NCI-H748 treated with DMSO at 0.1 percent for 48 hours (cell line): ENCODE measurements at places on chromosomes 11 and 22.
A peak's percentile ranks its signal among the peaks of the same experiment; 100 is the strongest.

DNA sequence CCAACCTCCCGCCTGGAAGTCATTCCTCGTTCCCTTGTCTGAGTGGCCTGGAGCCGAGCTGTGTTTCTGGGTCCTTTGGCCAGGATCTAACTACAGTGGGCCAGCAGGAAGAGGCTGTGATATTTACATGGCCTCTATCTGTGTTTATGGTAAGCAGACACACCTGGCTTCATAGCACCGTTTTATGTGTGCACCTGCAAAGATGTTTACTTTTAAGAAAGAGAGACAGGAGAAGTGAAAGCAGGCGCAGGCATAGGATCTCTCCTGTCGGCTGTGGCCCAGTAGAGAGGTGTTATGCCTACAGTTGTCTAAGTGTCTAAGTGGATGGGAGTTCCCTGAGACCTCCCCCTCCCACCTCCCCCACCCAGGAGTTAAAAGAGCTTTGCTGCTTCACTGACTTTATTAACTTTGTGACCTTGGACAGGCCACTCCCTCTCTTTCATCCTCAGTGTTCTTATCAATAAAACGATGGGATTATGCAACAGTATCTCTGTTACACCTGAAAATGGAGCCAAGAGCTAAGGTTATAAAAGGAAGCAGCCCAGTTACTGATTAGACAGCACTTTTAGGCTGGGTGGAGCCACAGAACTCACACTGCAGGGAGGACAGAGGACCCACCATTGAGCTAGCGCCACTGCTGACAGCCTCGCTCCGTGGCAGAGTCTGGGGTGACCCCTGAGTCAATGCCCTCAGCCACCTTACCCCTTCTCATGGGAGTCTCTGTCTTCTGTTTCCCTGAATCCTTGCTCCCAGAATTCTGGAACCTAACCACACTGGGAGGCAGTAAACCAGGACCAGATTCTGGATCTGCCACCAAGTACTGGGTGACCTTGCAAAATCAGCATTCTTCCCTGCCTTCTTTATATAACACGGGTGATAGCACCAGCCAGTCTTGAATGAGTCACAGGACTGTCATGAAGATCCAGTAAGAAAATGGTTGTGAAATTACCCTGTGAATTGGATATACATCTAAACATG lies 22.0 kb downstream of the ST14 start:
- DNase-seq: peak; percentile 82

DNA sequence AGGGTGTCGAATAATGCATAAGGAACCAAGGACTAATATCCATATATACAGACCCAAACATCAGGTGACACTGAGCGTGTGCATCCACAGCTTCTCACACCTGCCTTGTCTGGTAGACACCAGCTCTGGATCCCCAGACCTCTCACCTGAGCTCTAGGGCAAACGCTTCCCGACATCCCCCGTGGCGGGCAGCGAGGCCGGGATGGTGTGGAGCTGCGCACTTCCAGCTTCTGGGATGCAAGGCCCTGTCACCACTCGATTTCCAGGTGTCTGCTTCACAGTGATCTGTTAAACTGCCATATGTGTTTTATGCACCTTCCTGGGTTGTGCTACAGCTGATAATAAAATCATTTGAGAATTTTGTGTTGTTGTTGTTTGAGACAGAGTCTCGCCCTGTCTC lies 15.3 kb upstream of the TREH start:
- no peak for DNase-seq

- peak; percentile 49 for DNase-seq
Observed at GRCh38 chr11:20310596-20311394, 52.7 kb upstream of the HTATIP2 start.

DNA sequence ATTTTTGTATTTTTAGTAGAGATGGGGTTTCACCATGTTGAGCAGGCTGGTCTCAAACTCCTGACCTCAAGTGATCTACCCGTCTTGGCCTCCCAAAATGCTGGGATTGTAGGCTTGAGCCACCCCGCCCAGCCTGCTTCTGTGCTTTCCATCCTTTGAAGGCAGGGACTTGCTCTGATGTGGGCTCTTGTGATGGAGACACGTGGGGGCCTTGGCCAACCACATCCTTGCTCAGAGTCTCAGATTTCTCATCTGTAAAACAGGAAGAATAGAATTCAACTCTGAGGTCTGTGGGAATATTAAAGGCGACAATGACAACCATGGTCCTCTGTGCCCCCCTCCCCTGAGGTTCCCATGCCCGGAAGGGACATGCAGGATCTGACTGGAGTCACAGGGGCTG lies 3.8 kb upstream of the GGA1 start:
- DNase-seq: no peak

- DNase-seq: no peak
Observed at GRCh38 chr22:32364210-32364609, 6.5 kb downstream of the RFPL3 start.

DNA sequence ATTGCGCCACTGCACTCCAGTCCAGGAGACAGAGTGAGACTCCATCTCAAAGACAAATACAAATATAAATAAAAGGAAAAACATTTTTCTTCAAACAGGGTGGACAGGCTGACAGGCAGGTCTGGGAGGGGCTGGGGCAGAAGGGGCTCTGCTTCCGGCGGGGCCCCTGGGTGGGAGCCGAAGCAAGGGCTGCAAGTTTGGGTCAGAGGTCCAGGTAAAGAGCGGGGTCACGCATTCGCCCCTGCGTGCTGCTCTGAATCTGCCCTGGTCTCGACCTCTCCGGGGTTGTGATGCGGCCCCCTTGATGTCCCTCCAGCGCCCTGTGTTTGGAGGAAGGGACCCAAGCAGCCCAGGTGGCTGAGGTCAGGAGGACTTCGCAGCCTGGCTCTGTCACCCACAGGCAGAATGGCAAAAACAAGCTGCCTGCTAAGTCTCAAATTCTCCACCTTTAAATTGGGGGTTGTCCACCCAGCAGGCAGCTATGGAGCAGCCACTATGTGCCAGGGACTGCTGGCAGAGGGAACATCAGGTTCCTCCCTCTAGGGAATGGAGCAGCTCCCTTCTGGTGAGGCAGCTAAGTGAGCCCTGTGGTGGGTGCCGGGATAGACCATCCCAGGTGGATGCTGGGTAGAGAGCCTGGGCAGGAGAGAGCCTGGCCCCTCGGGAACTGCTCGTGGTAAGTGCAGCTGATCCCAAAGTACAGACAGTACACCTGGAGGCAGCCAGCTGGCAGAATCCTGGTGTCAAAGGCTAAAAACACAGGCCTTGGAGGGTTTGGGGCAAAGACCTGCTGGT lies 10.3 kb upstream of the PHF21B start:
- no peak for DNase-seq

DNA sequence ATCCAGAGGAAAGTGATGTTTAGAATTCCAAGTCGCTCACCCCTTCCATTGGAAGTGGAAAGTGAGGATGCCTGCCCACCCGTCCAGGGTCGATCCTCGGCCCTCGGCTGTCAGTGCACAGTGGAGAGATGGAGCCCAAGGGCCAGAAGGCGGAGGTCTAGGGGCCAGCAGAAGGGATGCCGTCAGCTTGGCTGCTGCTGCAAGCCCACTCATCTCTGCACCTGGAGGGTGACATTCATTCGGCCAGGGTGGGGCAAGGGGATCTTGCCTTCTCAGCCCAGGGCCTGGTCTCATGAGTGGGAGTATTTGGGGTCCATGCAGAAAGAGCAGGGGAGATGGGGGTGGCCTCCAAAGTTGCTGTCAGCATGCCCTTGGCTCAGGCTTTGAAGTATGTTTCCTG lies 30.7 kb downstream of the LINC01488 start:
- no peak for DNase-seq

DNA sequence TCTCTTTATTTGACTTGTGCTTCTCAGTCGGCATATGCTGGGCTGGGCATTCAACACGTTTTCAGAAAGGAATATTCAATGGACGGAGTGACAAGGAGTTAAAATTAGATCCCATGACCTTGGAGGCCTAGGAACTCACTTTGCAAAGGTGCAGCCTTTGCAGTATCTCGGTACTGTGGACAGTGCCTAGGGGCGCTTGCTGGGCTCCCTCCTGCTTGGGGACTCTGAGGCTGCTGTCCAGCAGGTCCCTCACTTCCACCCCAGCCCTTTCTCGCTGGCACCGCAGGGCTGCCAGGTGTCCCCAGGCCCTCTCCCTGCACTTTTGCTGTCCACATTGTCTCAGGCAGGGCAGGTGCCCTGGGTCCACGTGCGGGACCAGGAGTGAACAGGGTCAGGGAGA lies 255.5 kb upstream of the B3GAT1 start:
- no peak for DNase-seq

- DNase-seq: no peak
Observed at GRCh38 chr22:43969989-43970755, 14.9 kb downstream of the SAMM50 start.
